ENCODE measurements at places on chromosomes 3 and 15.

GRCh38 chr15:29403772-29404171 lies 134.2 kb upstream of the NSMCE3 start:
- H3K4me1 ChIP-seq, result no peaks in the 10 kb centered on the region
- DNase-seq, result no peak
- H3K27ac ChIP-seq, result no peak overlapping the region
- no peaks in the 10 kb centered on the region for H3K27me3 ChIP-seq
- no peaks in the 10 kb centered on the region for H3K36me3 ChIP-seq
- no peak overlapping the region for H3K4me3 ChIP-seq

GRCh38 chr3:61824553-61825135 lies 263.3 kb downstream of the PTPRG start:
- H3K4me3 ChIP-seq, result no peak overlapping the region
- H3K36me3 ChIP-seq, result no peaks in the 10 kb centered on the region
- no peaks in the 10 kb centered on the region for H3K4me1 ChIP-seq
- DNase-seq, result no peak
- no peak overlapping the region for H3K27ac ChIP-seq

DNA sequence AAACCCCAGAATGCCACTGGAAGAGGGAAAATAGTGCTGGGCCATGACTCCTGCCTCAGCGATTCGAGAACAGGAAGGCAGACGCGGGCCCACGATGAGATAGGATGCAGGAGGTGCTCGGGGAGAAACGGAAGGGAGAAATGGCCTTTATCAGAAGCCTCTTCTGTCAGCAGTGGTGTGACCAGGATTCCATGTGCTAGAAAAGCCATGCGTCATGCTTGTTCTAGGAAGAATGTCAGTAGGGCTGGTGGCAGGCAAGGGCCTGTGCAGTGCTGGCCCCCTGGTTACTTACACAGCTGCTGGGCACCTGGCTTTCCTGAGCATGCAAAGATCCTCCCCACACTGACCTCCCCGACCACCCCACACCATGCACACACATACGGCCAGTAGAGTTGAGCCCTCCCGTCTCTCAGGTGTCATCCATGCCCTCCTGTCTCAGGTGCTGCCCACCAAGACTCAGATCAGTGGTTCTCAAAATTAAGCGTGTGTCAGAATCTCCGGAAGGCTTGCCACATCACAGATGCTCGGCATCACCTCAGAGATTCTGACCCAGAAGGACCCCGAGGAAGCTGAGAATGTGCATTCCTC lies 106.7 kb downstream of the ADAMTS17 start:
- no peak overlapping the region for H3K4me3 ChIP-seq
- no peak for DNase-seq
- H3K36me3 ChIP-seq, result no peaks in the 10 kb centered on the region
- H3K27me3 ChIP-seq, result no peaks in the 10 kb centered on the region

- H3K27me3 ChIP-seq, result no peaks in the 10 kb centered on the region
- no peaks in the 10 kb centered on the region for H3K4me1 ChIP-seq
- no peak for DNase-seq
- no peak overlapping the region for H3K27ac ChIP-seq
Measured at GRCh38 chr3:195568630-195569029, 15.1 kb downstream of the APOD start.

DNA sequence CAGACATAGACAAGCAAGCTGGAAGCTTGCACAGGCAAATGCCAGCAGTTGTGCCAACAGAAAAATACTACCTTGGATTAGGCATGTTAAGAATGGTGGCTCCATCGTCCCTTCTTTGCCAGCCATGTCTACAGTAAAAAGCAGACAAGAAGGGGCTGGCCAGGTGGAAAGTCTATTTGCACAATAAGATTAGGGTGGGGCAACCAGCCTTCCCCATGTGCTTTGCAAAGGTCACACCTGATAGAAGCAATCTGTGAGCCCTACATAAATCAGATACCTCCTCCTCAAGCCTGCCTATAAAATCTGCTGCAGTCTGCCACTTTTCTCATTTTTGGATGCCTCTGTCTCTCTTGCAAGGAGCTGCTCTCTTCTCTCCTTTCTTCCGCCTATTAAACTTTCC lies 555.9 kb downstream of the RSL24D1 start:
- H3K27me3 ChIP-seq, result no peaks in the 10 kb centered on the region
- no peak overlapping the region for H3K4me3 ChIP-seq
- no peak for DNase-seq
- no peaks in the 10 kb centered on the region for H3K4me1 ChIP-seq

DNA sequence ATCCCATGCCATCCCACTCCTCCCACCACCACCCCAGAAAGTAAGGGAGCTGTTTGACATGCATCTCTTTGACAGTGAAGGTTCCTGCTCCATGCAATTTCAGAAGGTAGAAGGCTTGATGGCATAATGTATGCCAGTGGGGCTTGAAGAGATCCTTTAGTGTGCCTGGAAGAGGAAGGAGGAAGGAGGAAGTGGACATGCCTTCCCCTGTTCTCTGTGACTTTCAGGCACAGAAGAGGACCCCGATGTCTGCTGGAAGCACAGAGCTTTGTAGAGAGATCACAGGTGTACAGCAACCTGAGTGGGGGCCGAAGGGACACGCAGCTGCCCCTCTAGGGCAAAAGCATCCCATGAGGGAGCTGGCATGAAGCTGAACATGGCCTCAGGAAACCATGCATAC lies 171.6 kb downstream of the CD47 start:
- H3K27ac ChIP-seq, result no peak overlapping the region
- no peaks in the 10 kb centered on the region for H3K27me3 ChIP-seq
- no peak for DNase-seq
- no peaks in the 10 kb centered on the region for H3K36me3 ChIP-seq
- no peak overlapping the region for H3K4me3 ChIP-seq
- H3K4me1 ChIP-seq, result no peaks in the 10 kb centered on the region

Data from Peyer's patch (tissue), 4 donors.